ENCODE measurements at places on chromosomes 6 and 20. TPM values are rescaled to one million over a fixed set of nuclear protein-coding genes. Genes with fewer than 3 reads are reported as not detected.

- DNase-seq = no peak
Observed at GRCh38 chr6:6640926-6641325, 52.4 kb downstream of the LY86 start.

DNA sequence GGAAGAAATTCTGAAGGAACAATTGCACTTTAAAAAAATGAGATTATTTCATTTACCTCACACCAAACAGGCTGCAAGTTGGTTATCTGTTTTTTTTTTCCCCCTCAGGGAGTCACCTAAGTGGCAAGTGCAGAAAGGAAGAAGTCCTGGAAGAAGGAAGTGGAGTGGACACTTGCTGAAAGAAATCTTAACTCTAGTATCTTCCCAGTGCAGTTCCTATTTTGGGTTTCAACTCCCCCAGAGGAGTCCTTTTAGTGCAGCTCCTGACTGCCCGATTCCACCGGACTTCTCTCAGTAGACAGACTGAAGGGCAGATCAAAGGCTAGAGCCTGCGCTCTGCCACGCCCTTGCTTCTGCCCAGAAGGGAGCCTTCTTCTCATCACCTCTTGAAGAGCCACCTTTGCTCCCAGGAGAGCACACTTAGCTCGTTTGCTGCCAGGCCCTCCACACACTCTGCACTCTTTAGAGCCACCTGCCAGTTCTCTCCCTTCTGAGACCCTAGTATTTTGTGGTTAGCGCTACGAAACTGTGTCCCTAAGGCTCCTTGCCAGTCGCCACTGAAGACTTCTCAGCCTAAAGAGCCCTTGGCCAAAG lies 4.9 kb downstream of the MTCL3 start:
- no peak for DNase-seq

DNA sequence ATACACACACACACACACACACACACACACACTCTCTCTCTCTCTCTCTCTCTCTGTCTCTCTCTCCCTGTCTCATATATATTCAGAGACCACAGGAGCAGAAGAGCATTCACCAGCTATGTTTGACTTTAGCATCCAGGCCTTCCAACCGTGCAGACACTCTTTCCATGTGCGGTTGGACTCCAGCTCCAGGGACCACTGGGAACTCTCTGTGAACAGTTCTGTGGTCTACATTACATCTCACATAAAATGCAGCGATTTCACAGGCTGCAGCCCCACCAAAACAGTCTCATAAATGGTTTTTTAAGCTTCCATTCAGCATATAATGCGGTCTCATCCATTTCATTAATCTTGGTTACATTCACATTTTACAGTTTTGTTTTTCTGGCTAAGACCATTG lies 508.4 kb upstream of the SULF2 start:
- no peak for DNase-seq

GRCh38 chr20:347317-347639 lies 367 bp downstream of the NRSN2 start:
- DNase-seq = no peak

GRCh38 chr20:41426086-41426830 lies 59.6 kb upstream of the EMILIN3 start:
- no peak for DNase-seq

DNA sequence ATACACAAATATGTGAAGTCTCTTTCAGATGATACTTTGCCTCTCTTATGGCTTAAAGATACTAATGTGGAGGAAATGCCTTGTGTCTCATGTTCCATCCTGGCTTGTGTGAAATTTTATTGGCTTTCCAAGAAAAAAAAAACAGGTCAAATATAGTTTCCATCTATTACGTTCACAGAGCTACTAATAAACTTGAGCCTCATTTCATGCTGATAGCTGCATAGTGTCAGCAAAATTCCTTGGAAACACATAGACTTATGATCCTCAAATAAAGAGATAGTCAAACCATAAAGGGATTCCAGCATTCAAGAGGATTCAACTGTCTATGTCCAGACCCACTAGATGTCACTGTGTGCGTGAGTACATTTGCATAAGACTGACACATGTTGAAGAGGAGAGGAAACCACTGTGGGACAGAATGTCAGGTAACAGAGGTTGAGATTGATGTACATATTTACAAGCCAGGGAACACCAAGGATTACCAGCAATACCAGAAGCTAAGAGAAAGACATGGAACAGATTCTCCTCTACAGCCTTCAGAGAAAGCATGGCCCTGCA lies 266.6 kb downstream of the COL12A1 start:
- no peak for DNase-seq

DNA sequence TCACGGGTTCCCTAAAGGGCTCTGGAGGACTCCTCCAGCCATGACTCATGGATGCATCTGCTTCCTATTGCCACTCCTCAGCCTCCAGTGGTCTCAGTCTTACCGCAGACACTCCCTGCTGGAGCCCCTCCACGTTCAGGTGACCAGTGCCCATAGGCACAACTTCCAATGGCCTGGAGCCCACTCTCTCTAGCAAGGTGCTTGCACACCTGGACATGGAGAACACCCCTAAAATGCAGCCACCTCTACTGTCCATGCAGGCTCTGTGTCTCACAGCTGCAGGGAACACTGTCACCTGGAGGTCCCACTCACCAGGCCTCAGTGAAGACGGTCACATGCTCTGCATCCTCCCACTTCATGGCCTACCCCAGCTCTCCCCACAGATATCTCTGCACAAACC lies 36.0 kb downstream of the HUS1B start:
- no peak for DNase-seq

MLIP gene
- not detected for total RNA-seq

GSTA1 gene
- total RNA-seq = not detected

Data from NCI-H460 (cell line).